ENCODE measurements at places on chromosomes 1 and 21. TPM values are rescaled to one million over a fixed set of nuclear protein-coding genes. Genes with fewer than 3 reads are reported as not detected.

DNA sequence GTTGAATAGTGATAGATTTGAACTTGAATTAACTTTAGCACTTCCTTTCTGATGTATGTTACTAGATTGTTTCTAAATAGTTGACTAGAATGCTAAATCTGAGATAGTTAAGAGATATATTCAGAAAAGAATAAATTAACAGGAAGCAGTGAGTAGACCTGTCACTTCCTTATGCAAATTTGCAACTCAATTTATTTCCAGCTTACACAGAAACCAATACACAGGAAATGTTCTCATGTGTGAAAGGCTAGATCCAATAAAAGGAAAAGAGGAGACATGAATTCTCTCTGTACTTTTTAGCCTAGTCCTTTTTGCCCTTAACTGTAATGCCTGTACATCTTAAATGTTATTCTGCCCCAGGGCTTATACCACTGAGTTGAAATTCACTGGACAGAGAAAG lies 522.3 kb downstream of the COL11A1 start:
- no peak for DNase-seq

DNA sequence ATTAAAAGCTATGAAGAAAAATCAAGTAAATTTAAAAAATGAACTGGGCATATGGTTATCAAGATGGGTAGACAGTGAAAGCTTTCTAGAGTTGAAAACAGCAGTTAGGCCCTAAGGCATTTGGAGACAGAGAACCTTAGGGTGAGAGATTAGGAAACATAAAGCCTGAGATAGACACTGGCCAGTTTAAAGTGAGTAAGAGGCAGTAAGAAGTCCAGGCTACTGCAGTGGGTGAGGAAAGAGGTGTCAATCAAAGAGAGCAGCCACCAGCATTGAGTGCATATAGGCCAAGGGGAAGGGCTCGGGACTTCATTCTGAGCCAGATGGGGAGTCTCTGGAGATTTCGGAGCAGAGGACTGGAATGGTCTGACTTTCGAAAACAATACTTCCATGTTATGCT lies 1360.5 kb upstream of the ADGRL4 start:
- DNase-seq: no peak

GRCh38 chr1:117284399-117285215 lies 73.9 kb upstream of the VTCN1 start:
- DNase-seq: no peak

GRCh38 chr1:158996998-158997397 lies 12.7 kb upstream of the IFI16 start:
- DNase-seq: no peak

GRCh38 chr1:119962296-119962968 lies 66.1 kb upstream of the ADAM30 start:
- no peak for DNase-seq

GRCh38 chr1:107499139-107499744 lies 358.4 kb downstream of the NTNG1 start:
- DNase-seq: no peak

DNA sequence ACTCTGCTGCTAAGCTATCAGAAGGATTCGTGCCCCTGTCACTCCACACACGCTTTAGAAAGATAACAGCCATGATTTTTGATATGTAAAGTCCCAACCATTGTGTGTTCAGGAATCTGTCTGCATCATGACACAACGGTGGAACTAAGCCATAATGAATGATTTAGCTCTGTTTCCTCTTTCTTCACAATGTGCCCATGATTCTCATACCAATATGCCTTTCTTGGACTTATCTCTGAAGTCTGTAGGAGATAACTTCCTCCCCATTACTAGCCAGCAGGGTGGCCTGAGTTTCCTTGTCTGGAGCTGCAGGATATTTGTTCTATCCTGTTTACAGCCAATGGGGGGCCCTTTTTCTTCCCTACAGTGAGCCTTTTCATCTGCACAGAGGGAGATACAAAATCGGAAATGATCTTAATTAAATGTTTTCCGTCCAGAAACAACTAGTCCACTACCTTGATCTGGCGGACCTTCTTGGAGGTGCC lies 511.7 kb downstream of the USP25 start:
- no peak for DNase-seq

DNA sequence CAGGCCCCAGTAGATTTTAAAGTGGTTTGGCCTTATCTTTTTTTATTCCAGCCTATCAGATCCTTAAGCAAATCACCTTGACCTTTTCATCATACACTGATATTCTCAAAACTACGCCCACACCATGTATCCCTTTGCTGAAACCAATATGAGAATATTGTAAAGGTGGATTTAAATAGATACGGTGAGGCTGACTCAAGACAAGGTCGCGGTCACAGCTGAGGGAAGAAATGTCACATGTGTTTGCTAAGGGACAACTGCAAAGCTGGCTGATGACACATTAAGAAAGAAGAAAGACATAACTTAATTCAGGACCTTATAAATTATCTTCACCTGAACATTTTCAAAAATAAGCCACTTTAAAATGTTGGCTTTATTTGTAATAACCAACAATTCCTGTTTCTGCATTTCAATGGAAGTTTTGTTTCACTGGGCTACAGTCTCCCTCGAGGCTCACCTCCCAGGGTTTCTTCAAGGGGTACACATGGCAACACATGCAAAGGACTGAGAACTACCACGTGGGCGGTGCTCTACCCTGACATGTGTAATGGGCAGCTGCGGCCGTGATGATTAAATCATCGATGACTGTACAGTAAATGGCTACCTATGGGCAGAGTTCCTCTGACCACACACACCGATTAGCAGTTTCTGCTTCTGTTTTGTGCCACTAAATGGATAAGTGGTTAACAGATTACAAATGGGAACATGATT lies 189.5 kb downstream of the SIPA1L2 start:
- DNase-seq: no peak

DNA sequence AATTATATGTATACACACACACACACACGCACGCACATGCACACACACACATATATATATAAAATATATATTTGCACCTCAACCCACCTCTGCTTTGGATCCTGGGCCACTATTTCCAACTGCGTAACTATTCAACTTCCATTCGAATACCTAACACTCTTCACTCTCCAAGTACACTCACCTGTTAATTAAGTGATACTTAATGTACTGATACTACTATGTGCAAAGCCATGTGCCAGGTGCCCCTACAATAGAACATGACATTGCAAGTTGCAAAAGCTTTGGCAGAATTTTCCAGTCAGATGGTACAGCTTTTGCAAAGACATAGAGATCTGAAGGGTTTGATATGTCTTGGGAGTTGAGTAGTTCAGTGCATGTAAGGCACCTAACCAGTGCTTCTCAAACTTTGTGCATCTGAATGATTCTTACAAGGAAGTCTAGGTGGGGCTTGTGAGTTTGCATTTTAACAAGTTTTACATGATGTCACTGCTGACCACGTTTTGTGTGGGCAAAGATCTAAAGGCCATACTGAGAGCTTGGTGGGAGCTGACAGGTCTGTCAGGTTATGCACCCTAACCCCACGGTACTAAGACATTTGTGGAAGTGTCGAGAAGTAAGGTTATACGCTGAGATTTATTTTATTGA lies 7.2 kb downstream of the CXADR start:
- no peak for DNase-seq

- DNase-seq: no peak
These were observed 3.6 kb downstream of the TMEM50A start for GRCh38 chr1:25341746-25342145.

DNA sequence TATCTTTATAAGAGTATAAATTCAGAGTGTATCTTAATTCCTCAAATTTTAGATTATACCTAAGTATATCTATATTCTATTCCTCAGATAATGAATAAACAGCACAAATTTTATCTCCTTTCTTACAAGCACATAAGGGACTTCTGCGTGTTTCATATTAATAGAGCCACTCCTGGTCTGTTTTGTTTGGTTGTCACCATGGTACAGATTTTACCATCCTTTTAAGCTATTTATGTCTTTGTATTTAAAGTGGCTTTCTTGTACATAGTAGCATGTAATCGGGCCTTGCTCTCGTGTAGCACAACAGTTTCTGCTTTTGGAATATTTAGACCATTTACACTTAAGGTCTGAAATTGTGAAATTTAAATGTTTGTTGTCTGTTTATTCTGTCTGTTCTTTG lies 52.6 kb upstream of the SLC35A3 start:
- DNase-seq: no peak

VAV3 gene
- total RNA-seq: 4.7 TPM

CELA3B gene
- total RNA-seq: not detected

RC3H1 gene
- total RNA-seq: 27.4 TPM

CNR2 gene
- total RNA-seq: 0.05 TPM

SPRR2B gene
- total RNA-seq: not detected

LMOD1 gene
- total RNA-seq: not detected

Measured in activated naive CD4-positive, alpha-beta T cell treated with anti-CD3 and anti-CD28 coated beads, Interleukin-2, amount 50 U/mL, for 72 hours (primary cell).